Cerebellar nuclear complex (tissue), 1 donor: ENCODE measurements at places on chromosomes 3 and 15.

GRCh38 chr15:38205526-38206272 lies 46.9 kb upstream of the SPRED1 start:
- DNase-seq: no peak

DNA sequence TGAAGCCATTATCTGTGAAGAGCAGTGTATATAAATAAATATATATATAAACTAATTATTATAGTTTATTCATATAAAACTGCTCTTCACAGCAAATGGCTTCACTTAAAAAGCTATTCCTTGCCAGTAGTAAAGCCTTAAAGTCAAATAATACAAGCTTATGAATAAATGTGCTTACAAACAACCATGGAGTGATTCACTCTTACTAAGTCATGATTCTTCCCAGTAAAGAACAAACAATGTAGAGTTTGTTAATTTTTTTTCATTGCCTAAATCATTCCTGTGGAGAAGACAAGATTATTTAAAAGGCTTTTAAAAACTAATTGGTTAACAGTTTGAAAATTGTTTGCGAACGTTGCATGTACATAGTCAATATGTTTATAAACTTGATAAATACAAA lies 140.7 kb downstream of the PLCH1 start:
- no peak for DNase-seq

GRCh38 chr3:39142067-39142466 lies 11.3 kb downstream of the CSRNP1 start:
- DNase-seq: no peak

DNA sequence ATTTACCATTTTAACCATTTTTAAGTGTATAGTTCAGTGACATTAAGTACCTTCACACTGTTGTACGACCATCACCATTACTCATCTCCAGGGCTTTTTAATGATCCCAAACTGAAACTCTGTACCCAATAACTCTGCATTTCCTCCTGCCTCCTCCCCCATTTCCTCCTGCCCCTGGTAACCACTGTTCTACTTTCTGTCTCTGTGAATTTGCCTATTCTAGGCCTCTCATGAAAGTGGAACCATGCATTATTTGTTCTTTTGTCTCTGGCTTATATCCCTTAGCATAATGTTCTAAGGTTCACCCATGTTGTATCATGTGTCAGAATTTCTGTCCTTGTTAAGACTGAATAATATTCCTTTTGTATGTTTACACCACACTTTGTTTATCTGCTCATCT lies 154.2 kb downstream of the MECOM start:
- no peak for DNase-seq

DNA sequence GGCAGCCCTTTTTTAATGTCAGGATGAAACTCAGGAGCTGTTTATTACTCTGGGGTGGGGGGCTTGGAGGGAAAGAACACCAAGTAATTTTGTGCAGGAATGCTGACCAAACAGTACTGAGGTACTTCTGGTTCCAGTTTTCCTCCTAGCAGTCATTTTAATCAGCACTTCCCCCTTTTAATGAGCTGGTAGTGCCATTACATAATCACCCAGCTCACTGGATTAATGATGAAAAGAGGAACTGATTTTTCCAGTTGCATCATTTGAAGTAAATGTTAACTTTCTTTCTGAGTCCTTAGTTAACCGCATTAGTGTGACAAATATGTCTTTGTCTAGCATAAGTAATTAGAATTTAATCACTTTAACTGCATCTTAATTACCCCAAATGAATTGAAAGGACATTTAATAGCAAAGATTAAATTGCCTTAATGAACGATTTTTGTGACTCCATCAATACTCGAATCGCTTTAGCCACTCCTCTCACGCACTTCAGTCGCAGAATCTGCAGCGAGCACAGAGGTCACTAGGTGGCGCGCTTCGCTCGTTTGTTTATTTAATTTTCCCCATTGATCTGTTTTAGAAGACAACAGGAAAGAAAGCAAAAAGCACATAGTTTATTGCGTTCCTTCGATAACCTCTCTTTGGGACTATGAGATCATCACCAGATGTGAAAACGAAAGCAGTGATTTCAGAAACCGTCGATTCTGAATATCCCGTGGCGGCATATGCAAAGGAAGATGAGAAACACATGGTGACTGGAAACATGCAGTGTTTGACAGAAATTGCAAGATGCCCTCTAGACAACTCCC lies 9.8 kb downstream of the ONECUT1 start:
- no peak for DNase-seq

GRCh38 chr3:81197386-81197785 lies 564.1 kb downstream of the GBE1 start:
- no peak for DNase-seq

DNA sequence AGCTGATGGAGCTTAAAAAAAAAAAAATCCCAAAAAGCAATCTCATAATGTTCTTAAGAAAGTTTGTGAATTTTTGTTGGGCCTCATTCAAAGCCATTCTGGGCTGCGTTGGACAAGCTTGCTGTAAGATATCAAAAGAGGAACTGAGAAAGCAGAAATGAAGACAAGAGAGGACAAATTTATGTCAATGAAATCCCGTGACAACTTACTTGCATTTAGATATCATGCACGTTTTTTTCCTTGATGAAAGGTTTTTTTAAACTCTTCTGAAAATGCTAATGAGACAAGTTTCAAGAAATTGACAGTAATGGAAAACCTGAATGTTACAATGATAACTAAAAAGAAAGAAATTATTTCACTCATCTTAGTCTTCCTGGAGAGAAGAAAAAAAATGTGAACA lies 662.9 kb downstream of the SQOR start:
- DNase-seq: no peak

GRCh38 chr3:11510356-11510755 lies 133.4 kb downstream of the VGLL4 start:
- DNase-seq: no peak
